Smooth muscle cell of the brain vasculature (primary cell): ENCODE measurements at places on chromosomes 1 and 21.
A peak's percentile ranks its signal among the peaks of the same experiment; 100 is the strongest.

GRCh38 chr1:100028765-100029164, 59.0 kb downstream of the SLC35A3 start:
- DNase-seq = no peak

DNA sequence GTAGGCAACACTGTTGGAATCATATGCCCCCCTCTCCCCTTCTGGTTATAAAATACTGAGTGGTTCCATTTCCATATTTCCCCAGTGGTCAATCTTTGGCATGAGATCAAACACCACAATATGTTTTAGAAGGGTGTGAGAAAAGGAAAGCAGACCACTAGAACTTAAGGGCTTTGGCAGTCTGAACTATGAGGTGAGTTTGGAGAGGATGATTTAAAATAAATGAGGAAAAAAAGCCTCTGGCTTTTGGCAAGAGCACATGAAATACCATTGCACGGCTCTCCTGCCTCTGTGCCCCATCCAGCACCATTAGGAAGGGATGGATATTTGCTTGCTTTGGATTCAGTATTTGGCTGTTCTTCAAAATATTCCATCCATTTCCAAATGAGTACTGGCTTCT, 339.5 kb upstream of the C1orf87 start:
- DNase-seq = no peak

DNA sequence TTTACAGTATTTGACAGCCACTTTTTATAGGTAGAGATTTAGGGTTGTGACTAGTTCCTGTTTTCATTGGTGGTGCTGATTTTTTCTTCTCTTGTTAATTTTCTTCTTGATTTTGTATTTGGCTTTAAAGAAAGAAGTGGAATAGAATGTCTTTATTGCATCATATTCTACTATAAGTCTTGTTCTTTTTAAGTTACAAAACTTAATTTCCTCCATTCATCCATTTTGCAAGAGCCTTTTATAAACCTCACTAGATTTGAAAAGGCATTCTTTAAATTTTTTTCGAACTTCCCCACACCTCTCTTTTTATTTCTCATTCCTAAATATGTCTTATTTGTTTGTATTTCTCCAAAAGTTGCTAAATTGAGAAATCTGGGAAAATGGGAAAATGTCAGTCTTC, 1368.6 kb upstream of the ADGRL4 start:
- DNase-seq = no peak

DNA sequence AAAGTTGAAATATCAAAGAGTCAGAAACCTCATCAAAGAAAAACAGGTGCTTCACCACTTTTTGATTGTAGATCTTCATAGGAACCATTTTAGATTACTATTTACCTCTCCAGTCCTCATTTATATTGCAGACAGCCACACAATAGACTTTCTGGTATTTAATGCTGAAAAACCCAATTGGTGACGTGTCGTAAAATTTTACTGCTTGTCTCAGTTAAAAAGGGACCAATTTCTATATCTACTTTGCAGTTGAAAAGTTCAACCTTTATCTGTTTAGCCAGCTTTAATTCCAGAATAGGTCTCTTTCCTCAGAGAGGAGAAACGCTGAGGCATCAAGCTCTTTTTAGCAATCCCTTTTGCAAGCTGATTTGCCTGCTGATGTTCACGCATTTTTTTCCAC, 1722.4 kb downstream of the PLA2G4A start:
- no peak for DNase-seq

DNA sequence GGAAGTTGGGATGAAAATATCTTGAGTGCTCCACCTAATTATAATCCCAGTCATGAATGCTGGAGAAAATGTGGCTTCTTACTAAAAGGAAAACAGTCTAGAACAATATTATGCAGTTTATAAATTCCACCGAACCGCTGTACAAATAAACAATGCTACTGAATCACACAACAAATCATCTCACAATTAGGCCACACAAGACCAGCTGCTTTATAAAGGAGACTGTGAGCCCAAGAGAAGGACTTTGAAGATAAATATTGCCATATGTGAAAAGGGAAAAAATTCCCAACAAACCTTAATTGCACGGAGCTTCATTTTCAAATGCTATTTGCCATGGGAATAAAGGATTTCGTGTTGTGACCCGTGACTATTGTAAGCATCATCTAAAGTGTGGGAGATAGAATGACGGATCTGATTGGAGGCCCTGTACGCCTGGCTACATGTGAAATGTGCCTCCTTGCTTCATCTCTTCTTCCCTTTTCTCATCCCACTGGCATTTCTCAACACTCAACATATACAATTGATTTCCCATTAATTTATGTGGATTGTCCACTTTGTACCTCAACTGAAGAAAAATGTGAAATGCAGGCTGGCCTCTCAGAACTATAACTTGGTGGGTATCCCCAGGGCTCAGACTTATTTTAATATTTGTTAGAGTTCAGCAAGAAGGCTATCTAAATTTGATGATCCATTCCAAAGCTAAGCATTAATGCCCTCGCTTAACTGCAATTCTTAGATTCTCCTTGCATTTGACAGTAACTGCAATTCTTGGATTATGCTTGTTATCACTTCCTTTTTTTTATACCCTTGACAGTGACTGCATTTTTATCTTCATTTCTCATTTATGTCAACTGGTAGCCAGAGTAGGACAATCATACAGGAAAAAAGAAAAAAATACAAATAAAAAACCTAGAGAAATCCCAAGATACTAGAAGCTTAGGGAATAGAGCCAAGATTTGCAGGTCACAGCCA, 122.3 kb downstream of the TGFB2 start:
- no peak for DNase-seq

DNA sequence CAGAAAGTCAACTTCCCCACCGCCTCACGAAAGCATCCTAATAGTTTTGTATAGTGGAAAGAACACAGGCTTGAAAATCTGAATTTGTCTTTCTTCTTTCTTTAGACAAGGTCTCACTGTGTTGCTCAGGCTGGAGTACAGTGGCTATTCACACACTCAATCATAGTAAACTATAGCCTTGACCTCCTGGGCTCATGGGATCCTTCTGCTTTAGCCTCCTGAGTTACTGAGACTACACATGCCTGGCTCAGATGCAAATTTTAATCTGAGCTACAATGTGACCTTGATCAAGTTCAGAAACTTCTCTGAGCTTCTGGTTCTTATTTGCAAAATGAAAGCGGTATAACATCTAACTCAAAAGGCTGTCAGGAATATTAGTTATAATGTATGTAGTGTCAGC, 362.1 kb downstream of the SMYD3 start:
- no peak for DNase-seq

DNA sequence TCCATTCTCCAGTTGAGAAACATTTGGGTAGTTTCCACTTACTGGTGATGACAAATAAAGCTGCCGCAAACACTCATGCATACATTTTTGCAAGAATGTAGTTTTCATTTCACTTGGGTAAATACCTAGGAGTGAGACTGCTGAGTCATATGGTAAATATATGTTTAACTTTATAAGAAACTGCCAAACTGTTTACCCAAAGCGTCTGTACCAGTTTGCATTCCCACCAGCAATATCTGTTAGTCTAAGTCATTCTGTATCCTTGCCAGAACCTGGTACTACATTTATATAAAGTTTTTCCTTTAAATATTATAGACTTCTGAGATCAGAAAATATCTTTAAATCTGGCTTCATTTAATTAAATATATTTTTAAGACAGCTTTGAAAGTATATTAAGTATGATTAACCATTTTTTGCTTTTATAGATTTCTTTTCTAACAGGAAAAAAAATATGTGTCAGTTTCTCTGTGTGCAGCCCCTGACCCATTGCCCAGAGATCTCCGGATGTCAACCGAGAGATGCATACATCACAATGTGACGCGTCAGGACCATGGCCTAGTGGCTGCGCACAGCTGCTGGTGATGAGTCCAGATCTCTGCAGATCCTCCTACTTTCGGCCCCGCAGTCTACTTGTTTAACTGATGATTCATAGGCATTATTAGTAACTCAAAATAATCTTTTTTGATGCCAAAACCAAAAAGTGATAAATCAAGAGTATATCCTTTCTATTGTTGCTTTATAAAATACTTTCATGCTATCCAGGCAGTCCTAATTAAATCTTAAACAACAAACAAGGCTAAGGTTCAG, 227.1 kb upstream of the MAP1LC3C start:
- no peak for DNase-seq

GRCh38 chr1:219433496-219434131, 179.3 kb downstream of the ZC3H11B start:
- no peak for DNase-seq

GRCh38 chr1:24946861-24947658, 17.0 kb upstream of the RUNX3 start:
- DNase-seq = no peak

- DNase-seq = no peak
Observed at GRCh38 chr1:6097117-6097595, 51.5 kb downstream of the KCNAB2 start.

- no peak for DNase-seq
Observed at GRCh38 chr1:207388721-207389120, 65.4 kb upstream of the CR2 start.

DNA sequence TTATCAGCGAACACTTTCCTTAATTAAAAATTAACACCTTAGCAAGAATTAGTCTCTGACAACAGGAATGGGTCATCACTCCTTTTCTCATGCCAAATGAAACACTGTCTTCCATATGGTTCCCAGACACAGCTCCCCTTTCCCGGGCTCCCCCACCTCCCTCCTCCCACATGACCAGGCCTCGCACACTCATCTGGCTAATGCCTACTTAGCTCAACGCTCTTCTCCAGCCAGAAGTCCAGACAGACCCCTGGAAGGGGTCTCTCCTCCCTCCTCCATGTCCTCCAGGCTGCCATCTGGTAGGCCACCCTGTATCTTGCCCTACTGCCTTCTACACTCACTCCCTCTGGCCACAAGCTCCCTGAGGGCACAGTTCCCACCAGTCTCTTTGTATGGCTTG, 39.9 kb downstream of the KCNC4 start:
- no peak for DNase-seq

DNA sequence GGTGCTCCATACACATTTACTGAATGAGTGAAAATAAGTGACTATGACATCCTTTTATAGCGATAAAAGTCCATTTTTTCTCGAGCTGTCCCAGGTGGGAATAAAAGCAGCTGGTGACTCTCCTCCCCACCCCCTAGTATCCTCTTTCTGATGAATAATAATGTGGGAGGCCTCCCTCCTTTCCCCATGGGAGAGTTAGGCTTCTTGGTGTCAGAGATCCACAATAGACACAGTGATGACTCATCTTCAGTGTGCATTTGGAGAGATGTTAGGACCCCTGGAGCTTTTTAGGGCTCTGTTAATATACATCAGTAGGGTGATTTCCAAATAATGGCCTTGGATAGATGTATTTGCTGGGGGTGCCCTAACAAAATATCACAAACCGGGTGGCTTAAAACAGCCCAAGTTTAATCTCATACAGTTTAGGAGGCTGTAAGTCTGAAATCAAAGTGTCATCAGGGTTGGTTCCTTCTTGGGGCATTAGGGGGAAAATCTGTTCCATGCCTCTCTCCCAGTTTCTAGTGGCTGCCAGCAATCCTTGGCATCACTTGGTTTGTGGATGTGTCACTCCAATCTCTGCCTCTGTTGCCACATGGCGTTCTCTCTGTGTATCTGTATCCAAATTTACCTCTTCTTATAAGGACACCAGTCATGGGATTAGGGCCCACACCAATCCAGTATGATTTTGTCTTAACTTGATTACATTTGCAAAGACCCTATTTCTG, 4.4 kb upstream of the PHC2 start:
- no peak for DNase-seq

- DNase-seq = no peak
Observed at GRCh38 chr1:234345237-234345636, 28.0 kb upstream of the COA6 start.

GRCh38 chr1:227736814-227737432, 1.7 kb downstream of the SNAP47 start:
- DNase-seq = no peak

DNA sequence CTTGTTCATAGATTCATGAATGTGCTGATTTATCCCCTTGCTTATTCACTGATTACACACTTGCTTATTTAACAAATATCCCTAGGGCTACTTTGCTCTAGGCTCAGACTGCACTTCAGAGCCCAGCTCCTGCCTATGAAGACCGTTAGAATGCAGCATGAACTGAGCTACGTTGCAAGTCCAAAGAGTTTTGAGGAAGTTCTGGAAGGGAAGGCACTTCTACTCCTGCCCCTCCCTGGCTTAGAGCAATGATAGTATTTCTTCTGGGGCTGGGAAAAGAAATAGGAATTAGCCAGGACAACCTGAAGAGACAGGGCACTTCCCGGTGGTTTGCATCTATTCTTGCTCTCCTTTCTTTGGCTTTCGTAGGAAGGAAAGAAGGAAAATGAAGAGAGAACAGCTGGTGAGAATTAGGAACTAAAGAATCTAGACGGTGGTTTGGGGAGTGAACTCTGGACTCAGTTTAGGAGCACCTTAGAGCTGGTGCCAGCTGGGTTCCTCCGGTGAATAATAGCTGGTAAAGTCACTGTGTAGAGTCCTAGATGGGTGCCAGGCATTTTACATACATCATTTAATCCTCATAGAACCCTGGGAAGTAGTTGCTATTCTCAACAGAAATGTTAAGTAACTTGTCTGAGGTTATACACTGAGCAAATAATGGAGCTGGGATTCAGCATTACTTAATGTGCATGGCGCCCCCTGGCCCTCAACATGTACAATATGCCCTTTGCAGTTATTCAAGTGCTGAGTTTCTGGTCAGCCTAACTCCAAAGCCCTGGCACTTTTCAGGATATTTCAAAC, 65.9 kb downstream of the NDUFS5 start:
- no peak for DNase-seq

- peak; percentile 9 for DNase-seq
Observed at GRCh38 chr1:34984793-34985608, at the start of gene TMEM35B. Gene TMEM35B (minus strand): TSS chr1:34985347. CDS start chr1:34985305, 42 bp downstream.

GRCh38 chr1:228164561-228165371, 838 bp upstream of the IBA57 start:
- no peak for DNase-seq
